T-helper 9 cell (primary cell): ENCODE measurements at places on chromosomes 2 and 18.

DNA sequence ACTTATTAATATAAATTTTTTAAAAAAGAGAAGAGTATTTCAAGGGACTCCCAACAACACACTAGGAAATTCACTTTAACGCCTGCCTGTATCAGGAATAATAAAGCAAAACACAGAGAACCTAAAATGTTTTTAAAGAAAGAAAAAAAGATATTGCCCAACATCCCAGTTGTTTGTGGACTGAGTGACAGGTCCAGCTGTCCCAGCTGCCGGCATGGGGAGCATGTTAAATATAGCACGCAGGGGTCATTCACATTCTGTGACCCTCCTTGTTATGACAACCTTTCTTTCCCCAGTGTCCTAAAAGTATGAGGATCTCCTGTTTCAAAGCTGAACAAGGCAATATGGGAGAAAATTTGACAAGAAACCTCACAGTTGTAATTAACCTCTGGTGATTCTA is 4.4 kb downstream of the KLHL41 start:
- DNase-seq: no peak

GRCh38 chr2:29079887-29080286 is 5.6 kb upstream of the PCARE start:
- DNase-seq: no peak

- no peak for DNase-seq
Measured at GRCh38 chr18:26190506-26190905, 35.7 kb upstream of the TAF4B start.

GRCh38 chr2:240873805-240874714 is 5.4 kb downstream of the AGXT start:
- no peak for DNase-seq

- DNase-seq: peak; percentile 13
Measured at GRCh38 chr18:21179590-21180220, 62.3 kb upstream of the GREB1L start.
